ENCODE measurements at places on chromosomes 5 and 9.

- no peak for DNase-seq
Measured at GRCh38 chr5:169753795-169754194, 116.7 kb downstream of the DOCK2 start.

DNA sequence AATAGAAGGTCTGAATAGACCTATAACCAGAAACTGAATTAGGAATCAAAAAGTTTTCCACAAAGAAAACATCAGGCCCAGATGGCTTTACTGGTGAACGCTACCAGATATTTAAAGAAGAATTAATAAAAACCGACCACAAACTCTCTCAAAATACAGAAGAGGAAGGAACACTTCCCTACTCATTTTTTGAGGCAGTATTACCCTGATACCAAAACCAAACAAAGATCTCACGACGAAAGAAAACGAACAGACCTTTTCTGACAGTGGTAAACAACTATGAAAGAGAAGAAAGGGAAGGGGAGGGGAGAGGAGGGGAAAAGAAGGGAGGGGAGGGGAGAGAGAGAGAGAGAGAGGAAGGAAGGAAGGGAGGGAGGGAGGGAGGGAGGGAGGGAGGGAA lies 13.5 kb downstream of the B4GALT1 start:
- no peak for DNase-seq

DNA sequence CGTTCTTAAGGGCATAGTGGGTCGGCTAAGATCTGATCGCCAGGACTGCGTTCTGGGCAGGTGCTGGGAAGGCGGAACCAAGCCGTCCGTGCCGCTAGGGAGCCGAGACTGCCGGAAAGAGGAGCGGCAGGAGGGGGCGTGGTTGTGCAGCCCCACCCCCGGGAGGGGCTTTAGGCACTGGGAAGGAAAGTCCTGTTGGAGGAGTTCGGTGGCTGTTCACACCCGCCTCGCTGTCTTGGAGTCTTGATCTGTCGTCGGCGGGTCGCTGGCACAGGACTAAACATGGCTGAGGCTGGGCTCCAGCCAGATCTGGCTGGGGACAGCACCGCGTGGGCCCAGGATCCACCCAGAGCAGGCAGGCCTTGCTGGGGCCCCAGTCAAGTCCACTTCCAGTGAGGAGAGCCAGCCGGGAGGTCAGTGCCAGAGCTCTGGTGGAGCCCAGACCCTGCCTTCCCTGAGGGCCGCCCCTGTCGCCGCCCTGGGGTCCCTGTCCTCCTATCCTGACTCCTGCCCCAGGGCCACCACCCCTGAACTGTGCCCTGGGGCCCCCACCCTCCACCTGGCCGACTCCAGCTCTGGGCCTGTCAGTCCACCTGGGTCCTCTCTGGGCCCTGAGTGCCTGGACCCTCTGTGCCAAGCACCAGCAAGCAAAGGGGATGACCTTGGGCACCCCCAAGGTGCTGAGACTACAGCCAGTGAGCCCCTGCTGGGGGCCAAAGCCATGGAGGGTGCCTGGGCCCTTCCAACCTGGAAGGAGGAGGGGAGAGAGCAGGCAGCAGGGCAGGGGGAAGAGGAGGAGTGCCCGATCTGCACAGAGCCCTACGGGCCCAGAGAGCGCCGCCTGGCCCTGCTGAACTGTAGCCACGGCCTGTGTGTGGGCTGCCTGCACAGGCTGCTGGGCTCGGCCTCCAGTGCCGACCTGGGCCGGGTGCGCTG lies 4.5 kb downstream of the RNF208 start:
- no peak for DNase-seq

GRCh38 chr5:107670087-107670931 lies 428 bp downstream of the EFNA5 start:
- no peak for DNase-seq

- no peak for DNase-seq
Measured at GRCh38 chr9:78866207-78867132, 569.5 kb downstream of the PSAT1 start.

GRCh38 chr5:66828548-66829357 lies 232.6 kb downstream of the MAST4 start:
- DNase-seq, result peak; percentile 33

DNA sequence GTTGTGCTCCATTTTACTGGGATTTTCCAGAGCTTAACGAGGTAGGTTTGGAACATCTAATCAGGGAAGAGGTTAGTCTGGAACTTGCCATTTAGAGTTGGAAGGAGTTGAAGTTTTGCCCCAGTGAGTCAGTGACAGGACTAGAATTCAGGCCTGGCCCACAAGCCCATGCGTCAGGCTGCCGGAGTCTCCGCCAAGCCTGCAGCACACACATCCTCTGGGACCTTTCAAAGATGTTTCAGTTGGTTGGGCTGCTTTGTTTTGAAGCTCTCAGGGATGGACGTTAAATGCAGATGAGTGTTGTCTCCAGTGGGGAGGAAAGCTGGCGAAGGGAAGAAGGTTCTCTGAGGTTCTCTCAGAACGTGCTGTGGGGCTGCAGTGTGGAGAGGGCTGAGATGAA lies 147.0 kb downstream of the PSAT1 start:
- DNase-seq, result no peak

DNA sequence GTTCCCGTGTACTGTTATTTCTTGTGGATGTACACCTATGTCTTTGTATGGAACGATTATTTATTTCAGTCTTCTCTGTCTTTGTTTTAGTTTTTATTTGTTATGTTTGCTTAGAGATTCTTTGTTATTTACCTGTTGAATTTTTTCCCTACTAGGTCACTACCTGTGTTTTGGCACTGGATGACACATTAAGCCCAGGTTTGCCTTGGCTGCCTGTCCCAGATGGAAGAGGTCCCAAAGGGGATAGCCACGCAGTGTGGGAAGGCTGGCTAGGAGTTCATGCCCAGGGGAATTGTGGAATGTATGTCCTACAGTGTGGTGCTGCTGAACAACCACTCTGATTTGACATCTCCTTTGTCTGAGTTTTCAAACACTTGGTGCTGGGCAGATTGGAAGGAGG lies 15.6 kb upstream of the SLC36A2 start:
- no peak for DNase-seq

- no peak for DNase-seq
Measured at GRCh38 chr9:19689328-19690101, 99.3 kb downstream of the SLC24A2 start.

DNA sequence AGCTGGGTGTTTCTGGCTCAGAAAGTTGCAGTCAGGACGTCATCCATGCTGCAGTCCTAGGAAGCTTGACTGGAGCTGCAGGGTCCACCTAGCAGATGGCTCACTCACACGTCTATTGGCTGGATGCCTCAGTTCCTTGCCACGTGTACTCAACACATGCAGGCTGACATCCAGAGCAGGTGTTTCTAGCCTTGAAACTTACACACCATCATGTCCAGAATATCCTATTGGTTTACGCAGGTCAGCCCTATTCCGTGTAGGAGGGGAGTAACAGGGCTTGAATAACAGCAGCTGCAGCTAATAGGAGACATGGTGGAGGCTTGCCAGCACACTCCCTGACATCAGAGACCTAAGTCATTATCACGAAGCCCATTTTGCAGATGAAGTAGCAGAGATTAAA lies 473.5 kb downstream of the ACTL7B start:
- no peak for DNase-seq

DNA sequence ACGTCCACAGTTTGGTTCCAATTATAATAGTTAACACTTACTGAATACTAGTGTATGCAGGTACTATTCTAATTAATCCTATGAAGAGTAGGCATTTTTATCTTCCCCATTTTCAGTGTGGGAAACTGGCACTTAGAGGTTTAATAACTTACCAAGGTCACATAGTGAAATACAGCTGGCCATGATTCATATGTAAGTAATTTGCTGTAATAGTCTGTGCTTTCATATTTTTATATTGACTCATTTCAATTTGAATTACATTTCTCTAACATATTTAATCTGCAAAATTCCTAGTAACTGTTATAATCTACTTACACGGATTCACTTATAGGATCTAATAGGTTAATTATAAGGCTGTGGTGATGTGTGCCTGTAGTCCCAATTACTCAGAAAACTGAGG lies 19.4 kb downstream of the CCNH start:
- DNase-seq, result no peak

- no peak for DNase-seq
Measured at GRCh38 chr5:138645778-138646575, 70.8 kb upstream of the HSPA9 start.

GRCh38 chr5:89981878-89982773 lies 427.4 kb downstream of the CETN3 start:
- no peak for DNase-seq

DNA sequence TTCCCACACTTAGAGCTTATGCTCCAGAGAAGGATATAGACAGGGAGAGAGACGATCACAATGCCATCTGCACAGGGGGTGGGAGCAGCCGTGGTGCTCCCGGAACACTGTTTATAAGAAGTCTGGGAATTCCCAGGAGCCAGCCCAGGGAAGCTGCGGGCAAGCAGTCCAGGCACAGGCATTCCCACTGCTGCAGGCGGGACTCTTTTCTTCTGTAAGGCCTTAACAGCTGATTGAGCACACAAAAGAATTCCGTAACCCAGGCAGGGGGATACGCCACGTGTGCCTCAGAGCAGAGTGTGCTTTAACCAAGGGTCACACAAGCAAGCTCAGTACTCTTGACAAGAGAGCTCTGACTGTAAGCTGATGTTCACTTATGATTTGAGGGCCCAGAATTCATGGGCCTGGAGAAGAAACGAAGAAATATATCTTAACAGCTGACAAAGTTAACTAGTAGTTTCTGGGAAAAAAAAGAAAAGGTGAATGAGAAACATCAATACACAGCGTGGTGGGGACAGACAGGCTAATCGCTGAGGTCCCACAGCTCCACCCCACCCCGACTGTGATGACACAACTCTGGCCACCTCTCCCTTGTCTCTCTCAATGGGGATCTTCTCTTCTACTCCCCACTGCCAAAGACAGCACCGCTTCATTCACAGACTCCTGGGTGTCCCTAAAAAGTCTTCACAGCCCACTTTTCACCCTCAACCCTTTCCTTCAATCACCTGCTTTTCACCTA lies 85.9 kb upstream of the SIMC1 start:
- DNase-seq, result no peak

DNA sequence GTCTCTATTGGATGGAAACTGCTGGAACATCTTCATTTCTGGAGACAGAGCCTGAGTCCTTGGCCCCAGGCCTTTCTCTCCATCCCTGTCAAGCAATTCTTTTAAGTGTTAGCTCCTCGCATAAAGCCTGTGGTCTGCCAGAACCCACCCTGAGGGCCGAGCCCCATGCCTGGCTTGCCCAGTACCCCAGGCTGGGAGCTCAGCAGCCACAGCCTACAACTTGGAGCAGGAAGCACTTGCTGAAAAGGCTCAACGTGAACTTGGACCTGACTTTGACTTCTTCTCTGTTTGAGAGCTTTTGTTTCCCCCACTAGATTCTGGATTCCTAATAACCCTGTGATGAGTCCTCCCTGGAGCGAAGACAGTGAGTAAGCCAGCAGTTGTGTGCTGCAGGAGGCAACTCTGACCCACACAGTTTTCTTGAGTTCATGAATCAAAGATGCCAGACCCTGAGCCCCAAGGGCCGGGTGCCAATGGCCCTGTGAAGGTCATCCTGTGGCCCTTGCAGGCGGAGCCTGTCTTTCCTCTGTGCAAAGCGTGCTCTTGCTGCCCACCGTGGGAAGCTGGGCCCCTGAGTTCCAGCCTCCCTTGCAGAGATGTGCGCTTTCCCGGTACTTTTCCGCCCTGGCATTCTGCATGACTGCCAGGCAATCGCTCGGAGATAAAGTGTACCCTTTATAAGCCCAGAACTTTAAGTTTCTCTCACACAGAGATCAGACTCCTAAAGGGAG lies 64.3 kb upstream of the RUFY1 start:
- DNase-seq, result no peak

DNA sequence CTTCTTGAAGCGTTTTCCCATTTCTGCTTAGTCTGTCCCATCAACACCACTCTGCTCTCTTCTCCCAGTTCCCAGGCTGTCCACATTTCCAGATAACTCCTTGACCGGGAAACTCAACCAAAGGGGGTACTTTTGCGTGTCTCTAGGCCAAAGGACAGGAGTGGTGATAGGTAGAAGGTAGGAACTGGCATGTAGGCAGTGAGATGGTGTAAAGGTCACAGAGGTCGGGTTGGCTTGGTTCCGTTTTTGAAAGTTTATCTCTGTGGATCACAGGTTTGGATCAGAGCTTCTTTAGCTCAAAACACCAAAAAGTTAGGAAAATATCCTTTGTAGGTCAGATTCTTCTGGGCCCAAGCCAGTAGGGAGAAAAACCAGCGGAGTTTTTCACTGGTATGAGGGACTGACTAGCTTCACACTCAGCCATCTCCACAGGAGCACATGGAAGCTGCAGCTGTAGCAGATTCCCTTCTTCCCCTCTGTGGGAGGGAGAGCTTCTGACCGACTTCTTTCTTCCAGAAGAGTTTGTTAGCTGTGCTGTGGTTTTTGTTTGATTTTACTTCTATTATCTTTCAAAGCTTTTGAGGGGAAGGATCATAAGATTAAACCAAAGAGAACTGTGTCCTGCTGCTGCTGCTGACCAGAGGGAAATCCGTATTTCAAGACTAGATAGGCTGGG lies 98.4 kb upstream of the DMRT1 start:
- no peak for DNase-seq

DNA sequence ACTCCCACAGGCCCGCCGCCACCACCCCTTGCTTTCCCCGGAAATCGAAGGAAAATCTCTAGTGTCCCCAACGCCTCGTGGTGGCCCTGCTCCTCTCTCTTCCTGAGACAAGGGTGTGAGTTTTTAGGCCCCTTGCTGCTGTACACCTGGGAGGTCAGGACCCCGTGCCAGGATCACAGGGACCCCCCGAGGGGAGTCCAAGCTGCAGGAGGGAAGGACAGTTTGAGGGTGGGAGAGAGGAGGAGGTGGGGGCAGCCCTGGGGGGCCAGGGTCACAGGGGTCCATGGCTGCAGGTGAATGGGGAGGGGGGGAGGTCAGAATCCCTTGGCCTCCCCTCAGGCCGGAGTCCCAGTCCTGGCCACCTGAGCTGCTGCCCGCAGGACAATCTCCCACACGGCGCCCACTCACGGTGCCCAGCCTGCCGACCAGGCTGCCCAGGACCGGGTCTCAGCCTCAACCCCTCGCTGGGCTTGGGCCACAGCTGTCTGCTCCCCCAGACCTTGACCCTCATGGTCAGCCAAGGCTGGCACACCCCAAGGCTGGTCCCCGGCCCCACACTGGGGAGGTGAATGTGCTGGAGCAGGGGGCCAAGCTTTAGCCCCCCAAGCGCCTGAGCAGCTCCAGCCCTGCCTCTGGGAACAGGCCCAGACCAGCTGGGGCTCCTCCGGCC lies 19.9 kb downstream of the TPPP start:
- no peak for DNase-seq

- no peak for DNase-seq
Measured at GRCh38 chr9:96779089-96779488, 1.2 kb upstream of the ZNF510 start.

GRCh38 chr9:117869287-117869686 lies 165.1 kb downstream of the TLR4 start:
- DNase-seq, result no peak

- no peak for DNase-seq
Measured at GRCh38 chr5:139340051-139340450, 1.6 kb upstream of the PAIP2 start.

All from stimulated activated CD8-positive, alpha-beta memory T cell treated with anti-CD3 and anti-CD28 coated beads, Interleukin-15, amount 100 ng/mL, for 48 hours (primary cell).